ENCODE measurements at places on chromosomes 16 and 17. TPM values are rescaled to one million over a fixed set of nuclear protein-coding genes. Genes with fewer than 3 reads are reported as not detected.
A peak's percentile ranks its signal among the peaks of the same experiment; 100 is the strongest.

KDM6B gene
- total RNA-seq, result 16.2 TPM

DNA sequence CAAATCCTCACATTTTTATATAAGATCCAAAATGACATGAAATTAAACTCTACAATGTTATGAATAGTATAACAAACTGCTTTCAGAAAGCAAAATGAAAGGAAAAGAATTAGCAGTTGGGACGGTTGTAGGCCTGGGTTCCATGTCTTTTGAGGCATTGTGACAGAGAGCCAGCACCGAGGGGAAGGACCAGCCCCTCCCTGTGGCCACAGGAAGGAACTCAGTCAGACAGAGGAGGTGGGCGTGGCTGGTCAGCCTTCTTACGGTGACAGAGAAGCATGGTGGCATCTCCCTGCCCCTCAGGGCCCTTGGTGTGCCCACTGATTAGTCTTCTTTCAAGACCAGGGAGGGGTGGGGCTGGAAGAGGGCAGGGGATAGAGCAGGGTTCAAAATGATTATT lies 5.7 kb downstream of the ZNF319 start:
- no peak for ATAC-seq

DNA sequence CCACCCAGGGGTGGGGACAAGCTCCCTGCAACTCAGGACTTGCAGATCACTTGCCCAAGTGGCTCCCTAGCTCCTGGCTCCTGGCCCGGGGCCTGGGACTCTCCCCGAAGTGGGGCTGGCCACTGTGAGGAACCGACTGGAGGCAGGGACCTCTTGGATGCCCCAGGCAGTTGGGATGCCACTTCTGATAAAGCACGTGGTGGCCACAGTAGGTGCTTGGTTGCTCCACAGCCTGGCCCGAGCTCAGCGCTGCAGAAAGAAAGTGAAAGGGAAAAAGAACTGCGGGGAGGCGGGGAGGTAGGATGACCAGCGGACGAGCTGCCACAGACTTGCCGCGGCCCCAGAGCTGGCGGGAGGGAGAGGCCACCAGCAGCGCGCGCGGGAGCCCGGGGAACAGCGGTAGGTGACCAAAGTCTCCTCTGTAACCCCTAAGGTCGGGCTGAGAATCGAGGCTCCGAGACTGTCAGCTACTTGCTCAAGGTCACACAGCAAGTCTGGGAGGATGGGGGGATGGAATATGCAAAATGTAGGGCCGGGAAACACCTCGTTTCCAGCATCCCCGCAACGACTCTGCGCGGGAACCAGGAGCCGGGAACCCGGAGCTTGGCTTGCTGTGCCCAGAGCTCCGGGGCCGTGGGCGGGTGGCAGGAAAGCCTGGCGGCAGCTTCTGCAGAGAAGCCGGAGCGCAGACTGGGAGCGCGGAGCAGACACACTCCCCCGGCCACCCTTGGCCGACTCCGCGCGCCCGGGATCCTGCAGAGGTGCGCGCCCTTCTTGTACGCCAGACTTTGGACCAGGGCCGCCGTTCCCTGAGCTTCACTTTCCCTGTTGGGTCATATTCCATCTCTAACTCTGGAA lies 1.9 kb downstream of the CIITA start:
- ATAC-seq, result peak; percentile 59

DNA sequence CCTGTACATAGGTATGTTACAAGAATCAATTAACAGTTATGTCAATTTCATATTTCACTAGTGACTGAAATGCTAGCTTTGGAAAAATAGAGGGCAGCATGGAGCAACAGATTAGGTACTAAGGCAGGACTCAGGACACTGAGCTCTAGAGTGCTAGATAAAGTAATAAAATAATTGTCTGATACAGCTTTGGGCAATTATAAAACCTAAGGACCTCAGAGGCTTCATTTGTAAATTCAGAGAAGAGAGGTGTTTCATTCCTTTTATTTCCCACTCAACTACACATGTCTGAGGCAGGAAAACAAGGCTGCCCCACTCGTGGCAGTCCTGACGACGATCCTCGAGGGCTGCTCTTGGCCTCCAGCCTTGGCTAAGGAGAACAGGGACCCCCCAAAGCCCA lies 81.5 kb downstream of the CA4 start:
- no peak for ATAC-seq

PRSS21 gene
- not detected for total RNA-seq

DNA sequence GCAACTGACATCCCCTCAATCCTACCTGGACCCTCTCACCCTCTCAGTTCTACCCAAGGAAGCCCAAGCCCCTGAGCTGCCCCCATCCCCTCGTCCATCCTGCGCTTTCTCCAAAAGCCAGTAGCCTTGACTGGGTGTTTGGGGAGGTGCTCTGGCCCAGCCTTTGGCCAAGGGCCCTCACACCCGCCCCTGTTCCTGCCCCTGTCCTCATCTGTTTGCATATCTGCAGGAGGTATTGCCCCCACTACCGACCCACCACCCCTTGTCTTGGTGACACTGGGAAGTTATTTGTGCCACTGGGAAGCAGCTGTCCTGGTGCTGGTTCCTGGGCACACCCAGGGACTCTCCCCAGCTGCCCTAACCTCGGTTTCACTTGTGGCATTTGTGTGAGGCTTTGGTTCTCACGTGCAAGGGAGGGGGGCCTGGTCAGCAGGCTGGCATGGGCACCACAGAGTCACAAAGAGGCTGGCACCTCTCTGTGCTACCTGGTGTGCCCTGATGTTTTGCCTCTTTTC lies 75.3 kb downstream of the MRC2 start:
- ATAC-seq, result no peak

TP53TG3D gene
- total RNA-seq, result not detected

- ATAC-seq, result no peak
Measured at GRCh38 chr17:81123052-81124048, 42.0 kb upstream of the PVALEF start.
